ENCODE measurements at places on chromosomes 6 and 20.

- no peak for DNase-seq
Measured at GRCh38 chr6:100100776-100101175, 106.8 kb upstream of the MCHR2 start.

DNA sequence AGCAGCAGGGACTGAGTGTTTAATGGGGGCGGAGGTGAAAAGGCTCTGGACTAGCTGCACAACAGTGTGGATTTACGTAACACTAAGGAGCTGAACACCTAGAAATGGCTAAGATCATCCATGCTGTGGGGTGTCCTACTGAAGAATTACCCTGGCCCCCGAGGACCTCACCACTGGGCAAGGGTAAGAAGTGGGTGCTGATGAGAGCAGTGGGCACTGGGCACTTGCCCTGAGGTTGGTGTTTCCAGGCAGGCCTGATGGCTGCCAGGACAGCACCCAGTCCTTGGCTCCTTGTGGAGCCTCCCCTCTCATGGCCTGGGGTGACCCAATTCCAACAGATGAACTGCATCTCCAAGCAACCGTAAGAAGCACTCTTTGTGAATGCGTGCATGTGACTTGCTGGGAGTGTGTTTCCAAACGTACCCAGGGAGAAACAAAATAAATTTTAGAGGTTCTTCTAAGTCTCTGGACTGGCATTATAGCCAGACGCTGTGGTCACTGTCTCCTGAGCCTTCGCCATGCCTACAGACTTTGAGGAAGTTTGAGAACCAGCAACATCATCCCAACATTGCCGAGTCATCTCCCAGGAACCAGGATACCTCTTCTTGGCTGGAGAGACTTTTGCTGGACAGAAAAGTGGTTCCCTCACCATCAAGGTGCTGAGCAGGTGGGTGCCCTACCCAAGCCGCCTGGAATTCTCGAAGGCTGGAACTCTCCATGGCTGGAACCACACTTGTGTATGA, 245.9 kb downstream of the ERMARD start:
- DNase-seq, result no peak

DNA sequence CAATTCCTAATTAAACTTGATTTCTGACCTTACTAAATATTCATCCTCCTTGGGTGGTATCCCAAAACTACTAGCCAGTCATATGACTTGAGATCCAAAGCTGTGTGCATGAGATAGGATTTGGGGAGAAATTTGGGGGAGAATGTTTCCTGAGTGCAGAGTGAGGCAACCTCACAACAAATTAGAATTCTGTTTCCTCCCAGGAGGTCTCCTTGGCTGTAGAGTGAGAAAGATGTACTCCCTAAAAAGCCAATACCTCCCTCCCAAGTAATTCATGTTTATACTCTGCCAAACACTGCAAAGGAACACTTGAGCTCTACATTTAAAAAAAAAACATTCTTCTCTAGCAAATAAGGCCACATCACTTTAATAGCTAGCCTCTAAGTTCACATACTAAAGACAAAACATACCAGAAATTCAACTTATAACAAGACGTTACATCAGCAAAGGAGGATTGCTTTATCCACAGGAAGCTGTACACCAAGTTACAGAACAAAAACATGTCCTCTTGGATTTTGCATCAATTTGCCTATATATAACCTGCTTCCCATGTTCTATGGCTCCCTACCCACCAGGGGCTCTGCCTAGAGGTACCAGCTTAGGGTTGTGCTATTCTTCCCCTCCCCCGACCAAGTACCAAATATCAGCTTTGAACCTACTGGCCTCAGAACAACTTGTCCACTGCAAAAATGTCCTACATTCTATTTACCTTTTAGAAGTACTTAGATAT, 15.4 kb upstream of the TMEM30A start:
- DNase-seq, result no peak

GRCh38 chr20:43691928-43692524, 25.1 kb downstream of the MYBL2 start:
- DNase-seq, result no peak

DNA sequence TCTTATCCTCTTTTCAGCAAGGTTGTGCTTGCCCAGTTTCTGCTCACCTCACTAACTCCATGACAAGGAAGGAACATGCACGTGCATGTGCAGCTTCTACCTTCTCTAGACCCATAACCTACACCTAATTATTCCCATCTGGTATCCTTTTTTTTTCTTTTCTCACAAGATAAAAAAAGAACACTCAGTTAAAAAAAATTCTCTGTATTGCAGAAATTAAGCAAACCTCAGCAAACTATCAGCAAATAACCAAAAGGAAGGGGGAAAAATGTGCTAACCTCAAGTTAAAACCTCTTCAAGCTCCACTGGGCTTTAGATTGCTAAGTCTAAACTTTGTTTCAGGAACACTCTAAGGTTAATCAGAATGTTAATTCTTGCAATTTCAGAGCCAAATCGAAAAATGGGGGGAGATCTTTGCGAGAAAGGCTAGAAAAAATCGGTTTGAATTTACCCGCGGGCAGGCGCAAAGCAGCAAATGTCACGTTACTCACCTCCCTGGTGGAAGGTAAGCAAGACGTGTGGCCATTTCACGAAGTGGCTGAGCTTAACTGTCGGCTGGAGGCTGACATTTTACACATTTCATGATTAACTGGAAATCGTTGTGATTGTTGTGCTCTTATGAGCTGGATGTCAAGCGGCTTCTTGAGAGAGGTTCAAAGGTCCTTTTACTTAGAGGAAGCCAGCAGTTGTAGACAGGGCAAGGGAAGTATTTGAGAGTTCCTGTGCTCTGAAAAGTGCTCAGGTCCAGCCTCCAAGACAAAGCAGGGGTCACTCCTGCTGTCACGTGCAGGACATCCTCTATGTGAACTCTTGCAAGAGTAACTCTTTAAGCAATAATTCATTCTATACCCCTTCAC, 19.1 kb downstream of the TFAP2B start:
- no peak for DNase-seq

GRCh38 chr6:163646866-163647265, 232.3 kb downstream of the QKI start:
- DNase-seq, result no peak

All from C1 segment of cervical spinal cord (tissue), 14 donors.